ENCODE measurements at places on chromosomes 6 and 20. TPM values are rescaled to one million over a fixed set of nuclear protein-coding genes. Genes with fewer than 3 reads are reported as not detected.

MGME1 gene
- 5.6 TPM for total RNA-seq

METTL24 gene
- total RNA-seq, result 1.0 TPM

DZANK1 gene
- total RNA-seq, result 0.98 TPM

SPAG4 gene
- total RNA-seq, result 43.5 TPM

PIM1 gene
- total RNA-seq, result 14.3 TPM

SRMS gene
- total RNA-seq, result not detected

KIAA1755 gene
- 0.24 TPM for total RNA-seq

Data from pancreas (tissue), 10 donors.